ENCODE measurements at places on chromosomes 1 and 21. TPM values are rescaled to one million over a fixed set of nuclear protein-coding genes. Genes with fewer than 3 reads are reported as not detected.
A peak's percentile ranks its signal among the peaks of the same experiment; 100 is the strongest.

The SLC30A2 gene
- 4.2 TPM for polyA plus RNA-seq

The FCN3 gene
- 2.5 TPM for polyA plus RNA-seq

The LAMB3 gene
- 0.76 TPM for polyA plus RNA-seq

The FCRLB gene
- polyA plus RNA-seq = 5.3 TPM

The NR0B2 gene
- 1.2 TPM for polyA plus RNA-seq

The ADPRS gene
- 30.9 TPM for polyA plus RNA-seq

The SLC9C2 gene
- polyA plus RNA-seq = 0.13 TPM

The RSPH1 gene
- polyA plus RNA-seq = 12.4 TPM

The C1QA gene
- polyA plus RNA-seq = 13.7 TPM

The FCRL4 gene
- not detected for polyA plus RNA-seq

The CNR2 gene
- polyA plus RNA-seq = 0.08 TPM

The BARHL2 gene
- polyA plus RNA-seq = not detected

The CLDN17 gene
- polyA plus RNA-seq = not detected

The RNU1-3 gene
- polyA plus RNA-seq = not detected

- DNase-seq = no peak
These were observed 1.5 kb upstream of the BATF3 start for GRCh38 chr1:212700892-212701819.

DNA sequence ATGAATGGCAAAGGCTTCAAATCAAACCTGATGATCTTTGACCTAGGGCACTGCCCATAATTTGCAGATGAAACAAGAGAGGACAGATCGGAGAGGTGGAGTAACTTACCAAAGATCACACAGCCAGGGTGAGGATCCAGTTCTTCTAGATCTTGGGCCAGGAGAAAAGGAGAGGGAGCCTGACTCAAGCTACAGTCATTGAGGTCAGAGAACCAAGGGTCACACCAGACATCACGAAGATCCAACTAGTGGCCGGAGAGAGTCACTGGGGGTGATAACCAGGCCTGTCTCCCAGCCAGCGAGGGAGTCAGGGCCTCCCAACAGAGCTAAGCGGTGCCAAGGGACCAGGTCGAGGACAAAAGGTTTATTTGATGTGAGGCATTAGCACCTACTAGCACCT is 115.0 kb downstream of the RIPK4 start:
- no peak for DNase-seq

GRCh38 chr1:67983867-67984266 is 66.6 kb downstream of the DIRAS3 start:
- DNase-seq = no peak

GRCh38 chr1:243598433-243598832 is 251.6 kb downstream of the AKT3 start:
- DNase-seq = no peak

- DNase-seq = no peak
These were observed 18.8 kb downstream of the LRRC52 start for GRCh38 chr1:165562571-165562970.

GRCh38 chr1:192256674-192257334 is 60.0 kb upstream of the RGS21 start:
- DNase-seq = no peak

- no peak for DNase-seq
These were observed 6.5 kb downstream of the PADI4 start for GRCh38 chr1:17314491-17314971.

GRCh38 chr1:204971517-204972336 is 71.3 kb upstream of the CNTN2 start:
- DNase-seq = no peak

- DNase-seq = no peak
These were observed 29.3 kb downstream of the PIK3CD start for GRCh38 chr1:9680828-9681227.

DNA sequence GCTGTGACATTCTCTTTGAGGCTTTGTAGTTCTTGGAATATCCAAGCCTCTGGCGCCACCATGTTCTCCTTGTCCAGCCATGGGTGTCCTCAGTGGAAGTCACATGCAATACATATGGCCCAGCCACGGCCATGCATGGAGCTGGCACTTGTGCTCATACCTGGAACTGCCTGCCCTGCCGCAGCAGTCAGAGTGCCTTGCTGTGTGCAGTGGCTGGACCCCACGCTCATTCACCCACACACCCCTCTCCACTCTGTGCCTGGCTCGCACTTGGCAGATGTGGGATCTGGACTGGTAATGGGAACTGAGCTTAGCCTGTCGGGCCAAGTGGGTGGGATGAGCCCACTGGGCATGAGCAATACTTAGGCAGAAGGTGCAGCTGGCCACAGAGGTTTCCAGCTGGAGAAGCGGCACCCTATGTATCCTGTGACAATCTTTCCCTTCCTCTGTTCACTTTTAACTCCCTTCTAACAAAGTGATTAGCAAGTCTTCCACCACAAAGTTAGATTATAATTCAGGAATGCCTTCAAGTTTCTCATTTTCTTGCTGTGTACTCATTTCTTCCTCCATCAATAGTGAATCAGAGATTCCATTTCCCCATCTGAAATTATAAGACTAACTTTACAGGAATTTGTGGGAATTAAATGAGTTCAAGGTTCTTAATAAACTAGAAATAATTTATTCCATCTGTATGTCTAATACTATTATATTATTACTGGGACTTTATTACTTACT is 351.6 kb upstream of the NCAM2 start:
- no peak for DNase-seq

- DNase-seq = no peak
These were observed 59.7 kb downstream of the DESI2 start for GRCh38 chr1:244712669-244713068.

DNA sequence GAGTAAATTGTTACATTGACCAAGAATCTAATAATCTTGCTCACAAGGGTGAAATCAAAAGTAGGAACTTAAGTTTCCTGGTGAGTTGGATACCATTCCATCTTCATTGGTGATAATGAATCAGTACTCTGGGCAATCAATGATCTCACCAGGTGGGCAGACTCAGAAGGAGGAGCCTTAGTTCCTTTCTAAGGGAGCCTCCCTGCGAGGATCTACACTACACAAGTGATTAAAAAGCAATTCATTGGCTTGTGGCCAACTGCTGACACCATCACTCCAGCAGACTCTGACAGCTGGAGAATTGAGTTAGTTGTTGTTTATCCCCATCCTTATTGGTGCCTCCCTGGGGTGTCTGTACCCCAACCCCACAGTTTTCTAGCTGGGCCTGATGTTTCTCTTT is 84.1 kb upstream of the VANGL1 start:
- DNase-seq = no peak

DNA sequence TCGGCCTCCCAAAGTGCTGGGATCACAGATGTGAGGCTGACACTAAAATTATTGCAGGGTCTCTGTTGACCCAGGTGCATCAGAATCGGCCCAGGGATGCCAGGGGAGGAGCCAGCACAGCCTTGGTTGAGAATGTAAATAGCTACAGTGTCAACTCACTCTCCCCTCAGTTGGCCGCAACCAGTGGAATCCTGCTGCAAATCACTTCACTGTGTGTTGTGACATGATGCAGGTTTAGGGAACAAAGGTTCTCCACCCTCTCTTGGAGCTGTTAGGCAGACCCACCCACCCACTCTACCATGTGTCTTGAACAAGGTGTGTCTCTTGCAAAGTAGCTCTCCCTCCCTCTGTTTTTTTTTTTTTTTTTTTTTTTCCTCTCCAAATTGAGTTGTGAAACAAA is 60.5 kb upstream of the SOD1 start:
- no peak for DNase-seq

- no peak for DNase-seq
These were observed 84.3 kb downstream of the KCNK2 start for GRCh38 chr1:215166886-215167285.

- no peak for DNase-seq
These were observed 4.2 kb downstream of the CSTB start for GRCh38 chr21:43771698-43772424.

- DNase-seq = no peak
These were observed 66.2 kb downstream of the SYT6 start for GRCh38 chr1:114087495-114087894.

- no peak for DNase-seq
These were observed 382.7 kb upstream of the DUSP10 start for GRCh38 chr1:222124602-222125001.

- no peak for DNase-seq
These were observed 79.4 kb downstream of the S1PR1 start for GRCh38 chr1:101316256-101316655.

GRCh38 chr1:151984313-151984956 is 9.2 kb downstream of the S100A10 start:
- no peak for DNase-seq

DNA sequence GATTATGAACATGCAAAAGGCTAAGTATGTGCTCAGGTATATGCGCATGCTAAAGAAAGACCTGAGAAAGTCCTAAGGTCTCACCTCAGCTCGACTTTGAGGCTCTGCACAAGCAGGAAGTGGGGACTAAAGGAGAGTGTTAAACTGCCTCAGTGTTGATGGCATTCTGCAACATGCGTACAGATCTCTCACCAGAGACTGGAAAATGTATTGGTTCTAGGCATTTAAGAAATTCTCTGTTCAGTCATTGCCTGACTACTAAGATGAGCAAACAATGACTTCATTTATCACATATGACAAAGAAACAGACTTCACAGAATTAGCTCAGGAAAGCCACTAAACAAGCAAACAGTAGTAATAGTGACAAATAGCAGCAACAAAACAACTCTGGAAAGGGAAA is 90.8 kb downstream of the USH2A start:
- no peak for DNase-seq

GRCh38 chr1:7012461-7012924 is 227.2 kb downstream of the CAMTA1 start:
- no peak for DNase-seq

DNA sequence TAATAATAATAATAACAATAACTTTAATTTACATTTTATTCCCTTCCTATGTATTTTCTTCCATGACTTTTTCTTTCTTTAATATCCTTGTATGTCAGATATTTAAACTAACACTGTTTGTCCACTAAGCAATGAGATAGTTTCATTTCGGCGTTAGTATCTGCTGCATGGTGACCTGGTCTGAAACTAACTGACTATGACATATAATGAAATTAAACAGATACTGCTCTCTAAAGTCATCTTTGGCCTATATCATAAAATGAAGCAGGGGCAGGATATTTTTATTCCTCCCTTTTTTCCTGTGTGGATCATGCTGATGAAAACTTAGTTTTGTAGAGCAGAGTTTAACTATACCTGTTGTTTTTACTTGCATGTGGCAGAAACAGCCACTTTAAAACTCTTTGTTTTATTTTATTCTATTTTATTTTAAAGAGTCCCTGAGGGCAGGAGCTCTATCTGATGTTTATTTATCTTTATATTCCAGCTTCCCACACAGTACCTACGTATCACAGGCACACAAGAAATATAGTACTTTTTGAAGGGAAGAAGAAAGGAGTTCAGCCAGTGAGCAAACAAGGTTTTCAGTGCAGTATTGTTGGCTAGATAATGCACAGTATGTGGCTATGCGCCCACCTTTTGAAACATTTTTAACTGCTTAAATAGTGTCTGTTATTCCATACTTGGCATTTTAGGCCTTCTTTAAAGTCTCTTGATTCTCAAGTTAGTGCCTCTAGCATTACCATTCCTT is 165.6 kb downstream of the PHTF1 start:
- DNase-seq = no peak

DNA sequence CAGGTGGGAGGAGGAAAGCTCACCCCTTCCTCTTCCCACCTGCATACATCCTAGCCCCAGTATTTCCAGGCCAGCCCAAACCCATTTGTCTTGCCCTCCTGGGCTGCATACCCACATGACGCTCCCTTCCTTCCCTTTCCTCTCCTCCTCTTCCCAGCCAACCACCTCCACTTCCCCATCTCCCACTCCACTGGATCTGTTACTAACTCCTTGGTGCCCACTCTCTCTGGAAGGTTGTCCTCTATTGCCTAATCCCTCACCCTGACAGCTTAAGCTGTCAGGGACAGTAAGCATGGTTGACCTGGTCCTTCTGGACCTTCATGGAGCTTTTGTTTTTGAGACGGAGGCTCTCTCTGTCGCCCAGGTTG is 23.0 kb upstream of the SYNC start:
- DNase-seq = no peak

- no peak for DNase-seq
These were observed 25.4 kb downstream of the CHD5 start for GRCh38 chr1:6154525-6155319.

GRCh38 chr1:235320521-235321179 is 7.3 kb downstream of the ARID4B start:
- no peak for DNase-seq

DNA sequence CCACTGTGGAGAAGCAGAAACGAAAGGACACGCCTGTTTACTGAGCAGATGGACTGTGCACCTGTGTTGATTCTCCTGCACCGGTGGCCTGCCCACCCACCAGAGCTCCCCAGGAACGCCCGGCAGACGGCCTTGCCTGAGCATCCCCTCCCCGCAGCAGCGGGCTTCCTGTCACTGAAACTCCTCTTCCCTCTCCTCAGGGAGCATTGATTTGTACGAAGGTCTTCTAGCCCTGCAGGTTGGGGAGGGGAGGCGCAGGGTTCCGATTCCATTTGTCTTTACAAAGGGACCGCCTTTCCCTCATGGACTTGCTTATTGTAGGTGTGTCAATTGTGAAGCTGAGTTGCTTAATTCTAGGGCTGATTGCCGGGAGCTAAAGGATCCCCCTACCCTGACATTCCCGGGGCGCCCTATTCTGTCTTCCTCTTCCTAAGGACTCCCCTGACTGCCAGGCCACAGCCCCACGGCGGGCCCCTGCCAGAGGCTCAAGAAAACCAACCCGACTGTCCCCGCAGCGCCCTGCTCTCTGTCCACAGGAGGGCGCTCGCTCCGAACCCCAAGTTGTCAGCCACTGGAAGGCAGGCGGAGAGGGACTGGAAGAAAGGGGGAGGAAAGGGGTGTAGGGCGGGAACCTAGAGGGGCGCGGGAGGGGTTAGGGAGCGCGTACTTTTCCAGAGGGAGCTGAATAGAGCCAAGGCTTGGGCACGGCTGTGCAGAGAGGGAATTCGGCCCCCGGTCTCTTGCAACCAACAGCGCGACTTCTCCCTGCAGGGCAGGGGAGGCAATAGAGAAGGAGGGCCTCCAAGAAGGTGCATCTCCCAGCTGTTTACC is 2.8 kb downstream of the S100A6 start:
- no peak for DNase-seq

GRCh38 chr1:209354111-209354839 is 229.2 kb upstream of the CAMK1G start:
- peak; percentile 86 for DNase-seq

DNA sequence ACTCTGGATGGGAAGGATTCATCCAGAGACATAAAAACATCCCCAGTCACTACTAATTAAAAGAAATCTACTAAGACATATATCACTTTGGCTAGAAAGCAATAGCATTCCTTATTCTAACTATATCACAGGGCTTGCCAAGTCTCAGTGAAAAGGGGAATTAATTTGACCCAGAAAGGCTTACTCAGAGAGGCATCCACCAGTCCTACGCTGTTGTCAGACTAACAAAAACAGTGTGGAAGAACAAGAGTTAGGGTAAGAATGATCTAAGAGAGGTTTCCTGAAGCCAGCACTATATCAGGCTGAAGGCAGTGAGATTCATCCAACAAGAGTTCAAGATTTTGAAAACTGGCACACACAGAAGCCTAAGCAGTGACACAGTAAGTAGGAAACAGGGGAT is 126.1 kb downstream of the GDAP2 start:
- DNase-seq = no peak

Data from right renal cortex interstitium (tissue), 3 donors.